ENCODE measurements at places on chromosomes 12 and 14.

GRCh38 chr14:100709289-100710284 is 17.1 kb upstream of the DLK1 start:
- DNase-seq, result peak; percentile 85

DNA sequence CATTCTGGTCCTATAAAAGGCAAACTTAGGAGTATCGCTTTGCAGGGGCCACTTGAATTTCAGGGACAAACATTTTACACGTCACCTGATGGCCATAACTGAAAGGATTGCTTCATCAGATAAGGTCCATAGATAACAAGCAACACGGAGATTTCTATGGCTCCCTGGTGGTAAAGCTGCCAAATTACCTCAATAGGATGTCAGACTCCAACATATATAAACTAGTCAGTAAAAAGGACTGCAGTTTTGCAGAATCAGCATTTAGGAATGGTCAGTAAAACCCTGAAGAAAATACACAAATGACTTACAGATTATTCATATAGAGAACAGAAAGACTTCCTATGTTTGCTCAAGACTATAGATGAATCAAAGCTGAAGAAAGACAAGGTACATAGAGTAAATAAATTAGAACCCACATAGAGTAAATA is 66.1 kb upstream of the GRIP1 start:
- no peak for DNase-seq

DNA sequence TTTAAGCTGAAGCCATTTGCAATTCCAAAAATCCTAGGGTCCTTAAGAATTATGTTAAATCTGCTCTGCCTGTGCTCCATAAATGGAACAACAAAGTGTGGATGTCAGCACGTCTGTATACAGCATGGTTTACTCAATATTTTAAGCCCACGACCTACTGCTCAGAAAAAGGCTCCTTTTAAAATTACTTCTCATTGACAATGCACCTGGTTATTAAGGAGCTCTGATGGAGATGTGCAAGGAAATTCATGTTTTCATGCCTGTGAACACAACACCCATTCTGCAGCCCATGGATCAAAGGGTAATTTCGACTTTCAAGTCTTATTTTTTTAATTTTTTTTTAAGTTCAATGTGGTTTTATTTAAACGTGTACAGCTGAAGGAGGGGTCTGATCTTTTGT is 48.1 kb downstream of the FBXO33 start:
- no peak for DNase-seq

- no peak for DNase-seq
Observed at GRCh38 chr12:12718381-12718759, 1.2 kb downstream of the CDKN1B start.

GRCh38 chr12:30806989-30807694 is 52.4 kb upstream of the CAPRIN2 start:
- no peak for DNase-seq

DNA sequence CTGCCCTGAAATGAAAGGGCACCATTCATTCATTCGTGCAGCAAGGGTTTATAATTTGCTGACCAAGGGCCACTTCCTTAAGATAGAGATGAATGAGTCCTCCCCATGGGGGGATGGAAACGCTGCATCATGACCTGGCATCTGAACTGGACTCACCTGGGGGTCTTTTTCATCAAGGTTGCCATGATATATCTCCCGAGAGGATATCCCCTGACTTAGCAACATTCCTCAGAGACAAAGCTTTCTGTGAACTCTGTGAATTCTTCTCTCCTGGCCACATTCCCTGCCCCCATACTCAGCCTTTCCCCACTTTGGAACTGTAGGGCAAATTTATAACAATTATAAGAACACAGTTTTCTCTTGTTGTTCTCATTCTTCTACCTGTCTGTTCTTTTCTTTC is 30.8 kb downstream of the SRRM4 start:
- DNase-seq, result no peak

DNA sequence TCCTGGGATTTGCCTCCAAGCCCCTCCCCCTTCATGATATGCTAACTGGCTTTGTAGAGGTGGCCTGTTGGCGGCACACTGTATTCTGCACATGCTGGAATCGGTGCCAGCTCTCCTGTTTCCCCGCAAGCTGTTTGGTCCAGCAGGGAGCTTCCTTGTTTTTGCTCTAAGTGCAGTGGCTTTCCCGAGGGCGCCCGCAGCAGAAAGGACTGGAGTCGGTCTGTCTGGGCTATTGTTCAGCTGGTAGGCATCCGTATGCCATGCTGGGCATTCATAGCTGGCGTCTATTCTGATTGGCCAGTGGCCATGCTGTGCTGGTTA is 88.9 kb upstream of the MED13L start:
- peak; percentile 66 for DNase-seq

DNA sequence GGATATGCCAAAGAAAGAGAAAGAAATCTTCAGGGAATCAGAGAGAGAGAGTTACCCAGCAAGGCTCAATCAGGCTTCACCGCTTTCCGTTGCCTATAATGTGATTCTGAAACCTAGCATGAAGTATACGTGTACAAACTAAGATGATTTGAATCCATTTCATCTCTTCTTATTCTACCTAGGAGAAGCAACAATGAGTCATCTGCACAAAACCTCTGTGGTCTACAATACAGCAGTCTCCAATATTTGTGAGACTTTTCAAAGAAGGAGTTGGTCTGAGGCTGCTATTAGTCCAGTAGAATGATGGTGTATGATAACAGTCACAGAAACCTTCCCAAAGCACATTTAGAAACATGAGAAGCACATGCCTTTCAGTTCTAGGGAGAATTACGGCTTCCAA is 141.9 kb downstream of the C12orf42 start:
- DNase-seq, result no peak

DNA sequence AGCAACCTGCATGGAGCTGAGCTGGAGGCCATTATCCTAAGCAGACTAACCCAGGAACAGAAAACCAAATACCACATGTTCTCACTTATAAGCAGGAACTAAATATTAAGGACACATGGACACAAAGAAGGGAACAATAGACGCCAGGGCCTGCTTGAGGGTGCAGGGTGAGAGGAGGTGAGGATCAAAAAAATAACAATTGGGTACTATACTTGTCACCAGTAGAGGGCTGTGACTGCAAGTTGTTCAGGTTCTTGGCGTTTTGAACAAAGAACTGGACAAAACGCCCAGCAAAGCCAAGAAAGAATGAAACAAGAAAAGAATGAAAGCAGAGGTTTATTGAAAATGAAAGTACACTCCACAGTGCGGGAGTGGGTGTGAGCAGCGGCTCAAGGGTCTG is 208.5 kb upstream of the NEDD1 start:
- DNase-seq, result no peak

- DNase-seq, result no peak
Observed at GRCh38 chr12:79250186-79250585, 385.6 kb downstream of the SYT1 start.

- DNase-seq, result no peak
Observed at GRCh38 chr14:79698298-79698711, 513.0 kb downstream of the DIO2 start.

GRCh38 chr12:52280796-52281560 is 6.5 kb downstream of the KRT86 start:
- peak; percentile 46 for DNase-seq

DNA sequence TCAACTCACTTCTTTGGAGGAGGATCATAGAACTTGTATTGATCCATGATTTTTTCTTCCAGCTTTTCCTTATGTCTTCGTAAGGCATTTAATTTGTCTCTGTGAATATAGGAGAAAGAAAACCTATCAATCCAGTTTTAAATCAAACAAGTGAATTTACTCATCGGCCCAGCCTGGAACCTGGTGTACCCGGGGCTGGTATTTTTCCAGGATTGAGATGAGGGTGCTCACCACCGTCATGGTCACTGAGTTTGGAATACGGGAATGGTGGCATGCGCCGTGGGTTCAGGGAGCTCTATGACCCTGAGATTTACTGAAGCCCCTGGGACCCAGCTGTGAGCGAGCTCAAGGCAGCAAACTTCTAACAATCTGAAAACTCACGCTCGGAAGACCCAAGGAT is 46.5 kb upstream of the GPR68 start:
- peak; percentile 3 for DNase-seq

GRCh38 chr12:26535826-26536225 is 297.2 kb downstream of the ITPR2 start:
- DNase-seq, result no peak

- DNase-seq, result no peak
Observed at GRCh38 chr14:45246151-45246550, 6.9 kb downstream of the MIS18BP1 start.

DNA sequence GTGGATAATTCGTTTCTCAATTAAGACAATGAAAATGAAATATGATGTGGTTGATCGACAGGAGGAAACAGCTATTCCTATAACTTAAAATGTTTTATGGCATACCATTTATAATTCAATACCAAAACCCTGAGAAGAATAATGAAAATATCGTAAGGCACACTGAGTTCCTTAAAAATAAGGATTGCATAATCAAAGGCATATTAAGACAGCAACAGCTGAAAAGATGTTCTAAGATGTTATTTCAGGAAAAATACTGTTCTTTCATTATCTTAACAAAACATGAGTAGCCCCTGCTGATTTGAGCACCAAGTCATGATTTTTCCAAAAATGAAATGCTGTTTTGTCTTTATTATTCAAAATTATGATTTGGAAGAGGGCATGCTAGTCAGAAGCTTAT is 189.4 kb upstream of the ALG10 start:
- DNase-seq, result no peak

DNA sequence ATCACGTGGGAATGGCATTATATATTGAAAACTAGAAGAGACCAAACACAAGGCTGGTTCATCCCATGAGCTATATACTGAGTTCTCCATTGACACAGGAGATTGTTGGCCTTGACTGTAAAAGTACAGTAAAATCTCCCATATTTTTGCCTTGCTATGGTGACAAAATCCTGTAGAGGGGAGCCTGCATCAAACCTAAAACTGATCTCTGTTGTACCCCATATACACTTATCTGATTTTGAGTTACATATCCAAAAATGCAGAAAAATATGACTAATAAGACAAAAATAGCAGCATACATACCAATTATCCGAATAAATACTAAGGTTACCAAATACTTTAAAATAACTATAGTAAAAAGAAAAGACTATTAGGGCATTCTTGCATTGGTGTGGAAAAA is 60.4 kb downstream of the TMTC3 start:
- DNase-seq, result no peak

- no peak for DNase-seq
Observed at GRCh38 chr12:39503439-39503838, 60.5 kb upstream of the KIF21A start.

DNA sequence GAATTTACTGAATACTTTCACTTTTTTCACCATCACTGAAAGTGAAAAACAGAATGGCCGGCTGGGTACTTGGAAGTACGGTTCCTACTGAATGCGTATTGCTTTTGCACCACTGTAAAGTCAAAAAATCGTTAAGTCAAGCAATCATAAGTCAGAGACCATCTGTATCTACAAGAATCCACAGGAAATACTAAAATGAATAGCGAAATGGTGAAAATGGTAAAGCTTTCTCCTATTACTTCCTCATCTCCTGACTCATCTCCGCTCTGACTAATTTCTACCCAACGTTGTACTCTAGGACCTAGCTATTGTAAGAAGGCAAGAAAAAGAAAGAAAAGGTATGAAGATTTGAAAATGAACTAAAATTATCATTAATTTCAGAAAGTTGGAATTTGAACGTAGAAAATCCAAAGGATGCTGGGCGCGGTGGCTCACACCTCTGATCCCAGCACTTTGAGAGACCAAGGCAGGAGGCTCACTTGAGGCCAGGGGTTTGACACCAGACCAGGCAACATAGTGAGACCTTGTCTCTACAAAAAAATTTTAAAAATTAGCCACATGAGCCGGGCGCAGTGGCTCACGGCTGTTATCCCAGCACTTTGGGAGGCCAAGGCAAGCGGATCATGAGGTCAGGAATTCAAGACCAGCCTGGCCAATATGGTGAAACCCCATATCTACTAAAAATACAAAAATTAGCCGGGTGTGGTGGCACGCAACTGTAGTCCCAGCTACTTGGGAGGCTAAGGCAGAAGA is 5.3 kb upstream of the CDCA4 start:
- DNase-seq, result no peak

DNA sequence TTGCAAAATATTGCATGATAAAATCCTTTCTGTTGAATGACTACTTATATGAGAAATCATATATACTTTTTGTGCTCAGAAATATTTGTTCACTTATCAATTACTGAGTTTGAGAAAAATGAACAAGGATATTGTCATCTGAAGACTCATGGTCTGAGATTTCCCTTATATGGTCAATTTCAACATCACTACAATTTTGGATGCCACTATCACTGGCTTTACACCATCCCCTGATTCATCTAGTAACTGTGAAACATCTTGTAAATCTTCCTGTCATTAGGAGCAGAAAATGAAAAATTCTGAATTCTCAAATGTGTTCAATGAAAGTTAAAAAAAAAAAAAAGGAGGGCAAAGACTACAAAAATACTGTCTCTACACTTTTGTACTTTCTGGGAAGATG is 21.8 kb upstream of the GXYLT1 start:
- no peak for DNase-seq

GRCh38 chr12:95940514-95940913 is 1.9 kb downstream of the CCDC38 start:
- DNase-seq, result no peak

DNA sequence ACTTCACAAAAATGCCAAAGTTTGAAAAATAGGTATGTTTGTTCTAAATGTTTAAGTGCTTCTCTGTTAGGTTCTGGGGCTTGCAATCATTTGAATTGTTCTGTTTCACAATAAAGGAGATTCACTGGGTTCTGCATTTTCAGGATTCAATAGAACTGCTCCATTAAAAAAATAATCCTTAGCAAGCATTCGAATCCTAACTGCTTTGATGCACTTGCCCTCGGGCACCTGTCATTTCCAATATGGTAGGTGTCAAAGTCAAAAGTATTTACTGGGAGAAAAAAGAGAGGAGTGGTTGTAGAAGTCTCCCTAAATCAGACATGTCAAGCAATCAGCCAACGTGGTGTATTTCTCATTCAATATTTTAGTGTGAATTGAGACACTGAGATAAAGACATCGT is 5.5 kb downstream of the APOLD1 start:
- no peak for DNase-seq

- no peak for DNase-seq
Observed at GRCh38 chr12:106924268-106924861, 31.3 kb upstream of the TMEM263 start.

DNA sequence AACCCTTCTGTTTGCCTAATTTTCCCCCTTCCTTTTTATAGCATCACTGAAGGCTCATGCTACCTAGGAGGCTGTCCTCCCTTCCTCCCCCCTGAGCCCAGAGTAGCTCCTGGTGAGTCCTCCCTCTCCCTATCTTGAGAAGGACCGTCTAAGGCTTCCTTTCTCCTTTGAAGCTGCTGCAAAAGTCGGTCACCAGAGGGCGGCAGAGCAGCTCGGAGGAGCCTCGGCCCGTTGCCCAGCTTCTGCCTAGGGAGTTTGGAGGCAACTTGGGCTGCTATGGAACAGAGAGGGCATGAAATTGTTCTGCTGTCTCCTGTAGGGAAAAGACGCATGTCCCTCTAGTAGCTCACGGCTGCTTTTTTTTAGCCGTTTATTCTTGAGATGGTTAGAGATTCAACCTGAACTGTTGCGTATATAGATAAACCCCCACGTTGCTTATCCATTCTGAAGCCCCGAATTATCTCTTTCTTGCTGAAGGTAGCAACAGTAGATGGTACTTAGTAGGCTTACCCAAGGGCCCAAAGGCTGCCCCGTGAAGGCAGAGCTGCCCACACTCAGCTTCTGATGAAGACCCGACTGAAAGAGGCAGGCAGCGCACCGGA is 5.7 kb downstream of the WNT5B start:
- DNase-seq, result peak; percentile 61

GRCh38 chr12:9707864-9708808 is 24.8 kb downstream of the CLECL1 start:
- peak; percentile 59 for DNase-seq
